Right renal cortex interstitium (tissue), 3 donors: ENCODE measurements at places on chromosomes 16 and 17.

- DNase-seq: no peak
Observed at GRCh38 chr16:5891296-5891695, 793.7 kb upstream of the EEF2KMT start.

- DNase-seq: no peak
Observed at GRCh38 chr16:3829631-3830536, 50.6 kb downstream of the CREBBP start.

GRCh38 chr16:50744881-50745280 lies 3.0 kb downstream of the CYLD start:
- no peak for DNase-seq

DNA sequence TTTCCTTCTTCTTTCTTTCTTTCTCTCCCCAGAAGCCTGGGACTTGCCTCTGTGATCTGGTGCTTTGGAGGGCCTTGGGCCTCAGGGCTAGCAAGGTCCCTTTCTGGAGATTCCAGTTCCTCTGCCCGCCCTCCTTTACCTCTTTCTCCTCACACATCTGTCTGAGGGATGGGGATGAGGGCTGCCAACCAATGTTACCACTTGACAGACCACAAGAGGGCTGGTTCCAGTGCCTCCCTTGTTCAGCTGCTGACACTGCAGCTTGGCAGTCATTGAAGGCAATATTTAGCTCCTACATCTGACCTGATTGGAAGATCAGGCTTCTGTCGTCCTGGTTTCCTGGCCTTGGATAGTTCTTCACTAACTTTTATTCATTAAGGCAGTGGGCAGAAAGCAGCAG lies 3.6 kb upstream of the ZNF652 start:
- DNase-seq: no peak

DNA sequence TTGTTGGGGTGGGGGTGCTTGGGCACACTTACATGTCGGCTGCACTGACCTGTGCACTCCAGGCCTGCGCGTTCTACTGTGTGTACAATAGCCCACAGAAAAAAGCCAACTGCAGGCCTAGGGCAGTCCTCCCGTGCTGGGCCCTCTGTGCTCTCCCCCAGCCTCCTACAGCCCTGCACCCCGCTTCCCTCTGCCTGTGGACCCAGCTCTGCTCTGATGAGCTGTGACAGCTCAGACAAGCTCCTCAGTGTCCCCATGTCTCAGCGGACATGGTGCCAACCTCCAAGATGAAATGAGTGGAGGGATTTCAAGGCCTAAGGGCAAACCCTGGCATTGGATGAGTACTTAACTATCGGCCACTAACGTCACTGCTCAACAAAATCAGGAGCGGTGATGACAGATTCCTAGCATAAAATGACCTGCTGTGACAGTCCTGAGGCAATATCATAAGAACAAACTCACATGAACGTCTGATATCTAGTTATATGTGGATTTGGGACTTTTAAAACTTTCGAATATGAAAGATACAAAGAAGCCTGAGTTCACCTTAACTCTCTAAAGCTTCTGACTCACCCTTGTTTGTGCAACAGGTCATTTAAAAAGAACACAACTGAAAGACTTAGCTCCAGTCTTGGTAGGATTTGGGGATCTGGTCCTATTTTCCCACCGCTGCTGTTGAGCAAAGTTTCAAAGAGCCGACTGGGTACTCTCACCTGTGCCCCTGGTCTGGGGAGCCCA lies 34.7 kb downstream of the CCDC57 start:
- DNase-seq: no peak
